Ascending aorta (tissue), 2 donors: ENCODE measurements at places on chromosomes 6 and 20. TPM values are rescaled to one million over a fixed set of nuclear protein-coding genes. Genes with fewer than 3 reads are reported as not detected.

Gene VNN1
- not detected for total RNA-seq

Gene TGM2
- total RNA-seq: 529 TPM

- H3K4me1 ChIP-seq: no peaks in the 10 kb centered on the region
- DNase-seq: no peak
- H3K36me3 ChIP-seq: no peaks in the 10 kb centered on the region
Observed at GRCh38 chr6:123810948-123811347, 7.3 kb downstream of the NKAIN2 start.

Gene RGL2
- 63.9 TPM for total RNA-seq

Gene PRDM13
- total RNA-seq: not detected

Gene TMEM244
- total RNA-seq: not detected

- H3K36me3 ChIP-seq: no peaks in the 10 kb centered on the region
- DNase-seq: no peak
- H3K27ac ChIP-seq: no peak overlapping the region
- H3K4me1 ChIP-seq: no peaks in the 10 kb centered on the region
- H3K4me3 ChIP-seq: no peak overlapping the region
- no peaks in the 10 kb centered on the region for H3K27me3 ChIP-seq
Observed at GRCh38 chr20:20446001-20446400, 78.1 kb downstream of the INSM1 start.

Gene NNAT
- not detected for total RNA-seq

Gene SLC4A11
- 1.6 TPM for total RNA-seq

GRCh38 chr20:54058420-54059139 lies 11.8 kb downstream of the BCAS1 start:
- no peak for DNase-seq
- H3K4me3 ChIP-seq: no peak overlapping the region
- H3K27ac ChIP-seq: no peak overlapping the region
- no peaks in the 10 kb centered on the region for H3K27me3 ChIP-seq

Gene TNFRSF21
- total RNA-seq: 1.8 TPM

DNA sequence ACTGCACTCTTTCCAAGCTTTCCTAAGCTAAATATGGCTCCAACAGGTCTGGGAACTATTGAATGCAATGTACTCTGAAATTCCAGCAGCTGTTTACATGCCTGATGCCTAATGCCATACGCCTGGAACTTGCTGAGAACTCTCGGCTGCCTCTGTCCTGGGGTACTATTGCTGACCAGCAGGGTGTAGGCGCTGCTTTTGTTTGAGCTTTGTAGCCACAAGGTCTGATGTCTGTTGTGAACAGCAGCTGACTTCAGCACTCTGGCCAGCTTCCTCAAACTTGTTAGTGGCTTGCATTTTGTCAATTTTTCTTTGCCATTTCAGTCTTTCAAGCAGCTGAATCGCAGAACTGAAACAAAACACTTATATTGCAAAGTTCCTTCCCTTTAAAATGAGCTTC lies 26.7 kb downstream of the SAYSD1 start:
- H3K27ac ChIP-seq: no peak overlapping the region
- peak; percentile 23 for DNase-seq
- H3K36me3 ChIP-seq: no peaks in the 10 kb centered on the region
- no peaks in the 10 kb centered on the region for H3K4me1 ChIP-seq
- no peak overlapping the region for H3K4me3 ChIP-seq

DNA sequence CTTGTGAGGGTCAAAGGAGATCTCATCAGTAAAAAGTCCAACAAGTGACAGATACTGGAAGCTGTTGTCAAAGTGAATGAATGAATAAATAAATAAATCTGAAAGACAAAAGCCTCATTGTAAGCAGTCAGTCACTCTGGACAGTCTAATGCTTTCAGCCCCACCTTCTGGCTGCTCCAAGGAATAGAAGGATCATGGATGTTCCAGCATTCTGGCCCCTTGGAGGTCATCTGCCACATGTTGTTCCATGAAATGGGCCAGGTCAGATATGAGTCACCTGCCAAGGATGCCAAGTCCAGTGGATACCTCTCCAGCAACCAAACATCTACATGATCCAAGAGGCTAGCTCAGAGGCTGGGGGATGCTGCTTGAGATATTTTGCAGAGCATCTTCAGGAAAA lies 185.6 kb downstream of the BMP7 start:
- no peak overlapping the region for H3K4me3 ChIP-seq
- H3K27me3 ChIP-seq: no peaks in the 10 kb centered on the region
- no peaks in the 10 kb centered on the region for H3K36me3 ChIP-seq
- H3K4me1 ChIP-seq: no peaks in the 10 kb centered on the region

Gene ADGB
- total RNA-seq: not detected

- no peaks in the 10 kb centered on the region for H3K27me3 ChIP-seq
- DNase-seq: no peak
- H3K36me3 ChIP-seq: no peaks in the 10 kb centered on the region
- no peaks in the 10 kb centered on the region for H3K4me1 ChIP-seq
- no peak overlapping the region for H3K27ac ChIP-seq
Observed at GRCh38 chr6:146595972-146596731, 2.6 kb upstream of the ADGB start.

GRCh38 chr20:57443349-57444265 lies 52.4 kb downstream of the RBM38 start:
- H3K36me3 ChIP-seq: no peaks in the 10 kb centered on the region
- DNase-seq: no peak
- H3K4me3 ChIP-seq: no peak overlapping the region
- peaks cover 54% of the 10 kb centered on the region for H3K4me1 ChIP-seq

Gene SCAND1
- 146 TPM for total RNA-seq

Gene KLC4
- 17.8 TPM for total RNA-seq

GRCh38 chr20:58992911-58993310 lies 11.9 kb downstream of the NELFCD start:
- peaks cover 81% of the 10 kb centered on the region for H3K36me3 ChIP-seq
- no peaks in the 10 kb centered on the region for H3K27me3 ChIP-seq
- H3K4me3 ChIP-seq: no peak overlapping the region
- no peak overlapping the region for H3K27ac ChIP-seq
- no peaks in the 10 kb centered on the region for H3K4me1 ChIP-seq

DNA sequence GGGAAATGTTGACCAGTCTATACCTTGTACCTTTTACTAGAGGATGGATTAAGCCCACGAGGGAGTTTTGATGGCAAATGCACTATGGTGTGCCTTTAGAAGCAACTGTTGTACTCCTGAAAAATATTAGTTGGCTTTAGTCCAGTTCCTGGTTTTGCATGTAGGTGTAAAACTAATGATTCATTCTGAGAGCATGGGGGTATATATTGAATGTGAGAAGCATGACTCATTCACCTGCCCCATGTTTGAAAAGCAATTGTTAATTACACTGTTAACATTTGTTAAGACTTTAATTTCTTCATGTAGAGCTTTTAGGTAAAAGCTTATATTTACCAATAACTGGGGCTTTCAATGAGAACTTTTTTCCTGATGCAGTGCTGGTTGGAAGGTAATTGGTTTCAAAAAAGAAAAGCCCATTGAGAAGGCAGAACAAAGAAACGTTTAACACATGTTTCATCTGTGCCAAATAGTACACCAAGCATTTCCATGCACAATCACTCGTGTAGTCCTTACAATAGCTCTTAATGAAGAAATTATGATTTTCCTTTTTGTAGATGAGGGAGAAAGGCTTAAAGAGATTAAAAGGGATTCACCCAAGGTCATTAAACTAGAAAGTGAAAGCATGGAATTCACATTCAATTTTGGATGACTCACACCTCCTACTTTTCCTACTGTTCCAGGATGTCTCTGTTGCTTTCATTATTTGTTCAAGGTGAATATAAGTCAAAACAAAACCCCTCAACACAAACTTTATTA lies 134.1 kb downstream of the CCDC170 start:
- no peaks in the 10 kb centered on the region for H3K4me1 ChIP-seq
- H3K27me3 ChIP-seq: no peaks in the 10 kb centered on the region
- H3K4me3 ChIP-seq: no peak overlapping the region
- DNase-seq: no peak

Gene ANKRD66
- total RNA-seq: not detected

- no peaks in the 10 kb centered on the region for H3K36me3 ChIP-seq
- no peak for DNase-seq
- no peaks in the 10 kb centered on the region for H3K27me3 ChIP-seq
Observed at GRCh38 chr6:112291161-112291762, 36.9 kb upstream of the LAMA4 start.

DNA sequence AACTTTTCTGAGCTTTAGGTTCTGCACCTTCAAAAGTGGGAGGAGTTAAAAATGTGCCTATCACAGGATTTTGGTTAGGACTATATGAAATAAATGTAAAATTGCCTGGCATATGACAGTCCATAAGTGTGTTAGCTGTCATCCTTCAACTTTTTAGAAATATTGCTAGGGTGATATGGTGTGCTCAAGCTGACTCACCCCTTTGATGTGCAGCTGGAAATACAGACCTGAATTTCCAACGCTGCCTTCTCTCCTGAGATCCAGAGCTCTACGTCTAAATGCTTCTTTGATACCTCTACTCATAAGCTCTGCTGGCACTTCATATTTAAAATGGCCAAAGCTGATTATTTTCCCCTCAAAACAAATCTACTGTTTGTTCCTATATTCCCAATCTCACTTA lies 2.7 kb downstream of the SLC35B3 start:
- H3K27me3 ChIP-seq: no peaks in the 10 kb centered on the region
- no peak overlapping the region for H3K4me3 ChIP-seq
- peaks cover 5% of the 10 kb centered on the region for H3K36me3 ChIP-seq
- no peaks in the 10 kb centered on the region for H3K4me1 ChIP-seq

Gene OR2H2
- not detected for total RNA-seq

DNA sequence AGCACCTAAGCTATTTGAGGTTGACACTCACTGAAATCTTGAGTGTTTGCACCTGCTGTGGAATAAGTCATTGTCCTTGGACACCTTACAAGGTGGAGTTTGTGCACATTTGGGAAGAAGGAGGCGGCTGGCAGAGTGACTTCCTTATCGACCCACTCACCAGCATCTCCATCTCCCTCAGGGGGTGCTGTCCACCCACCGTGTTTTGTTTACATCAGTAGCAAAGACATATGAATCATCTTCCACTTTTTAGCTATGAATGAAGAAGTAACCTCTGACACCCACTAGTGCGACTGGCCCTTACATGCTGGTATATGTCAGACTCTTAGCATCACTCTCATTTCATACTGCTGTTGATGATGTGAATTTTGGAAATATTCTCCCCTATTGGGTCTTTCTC lies 119.5 kb upstream of the SGK1 start:
- no peaks in the 10 kb centered on the region for H3K4me1 ChIP-seq
- H3K27me3 ChIP-seq: no peaks in the 10 kb centered on the region
- H3K36me3 ChIP-seq: no peaks in the 10 kb centered on the region
- H3K27ac ChIP-seq: no peak overlapping the region

Gene SLC22A7
- total RNA-seq: 1.8 TPM

Gene DDX43
- total RNA-seq: not detected

Gene CCR6
- total RNA-seq: not detected
